Esophagus squamous epithelium (tissue), 5 donors: ENCODE measurements at places on chromosomes 7 and 10. TPM values are rescaled to one million over a fixed set of nuclear protein-coding genes. Genes with fewer than 3 reads are reported as not detected.

Gene MNX1
- total RNA-seq, result not detected

Gene FAM131B
- total RNA-seq, result 0.27 TPM

Gene SPDYE9
- total RNA-seq, result not detected

Gene BMS1
- 17.4 TPM for total RNA-seq

Gene C10orf120
- not detected for total RNA-seq

Gene PKD1L1
- 0.13 TPM for total RNA-seq

Gene GAD2
- total RNA-seq, result not detected

Gene MGMT
- 15.6 TPM for total RNA-seq

Gene GRID2IP
- not detected for total RNA-seq

Gene UNCX
- not detected for total RNA-seq

Gene CCDC172
- total RNA-seq, result not detected

Gene SLC4A2
- total RNA-seq, result 46.2 TPM

Gene CDC123
- total RNA-seq, result 37.4 TPM

Gene CHST15
- total RNA-seq, result 4.0 TPM

Gene HYAL4
- 1.3 TPM for total RNA-seq

Gene CDNF
- total RNA-seq, result not detected

Gene BHLHA15
- total RNA-seq, result 1.1 TPM

Gene TEX36
- not detected for total RNA-seq

Gene SPRN
- total RNA-seq, result not detected

Gene CCZ1
- 65.5 TPM for total RNA-seq

Gene SPDYE1
- not detected for total RNA-seq

Gene IFIT3
- total RNA-seq, result 6.7 TPM

Gene MRPL32
- 50.8 TPM for total RNA-seq

Gene PNLIPRP1
- not detected for total RNA-seq

Gene OR2A12
- not detected for total RNA-seq

Gene CALML5
- 14.5 TPM for total RNA-seq

Gene ANXA8
- total RNA-seq, result 172 TPM

Gene H2BK1
- total RNA-seq, result not detected

Gene KIF11
- 7.4 TPM for total RNA-seq

Gene CRHR2
- under 0.01 TPM for total RNA-seq

Gene NANOS1
- total RNA-seq, result 1.3 TPM

Gene ITGA8
- 3.2 TPM for total RNA-seq

Gene GPR85
- total RNA-seq, result not detected

Gene HERC4
- 24.6 TPM for total RNA-seq

Gene HGF
- total RNA-seq, result 4.4 TPM

Gene GARIN1A
- total RNA-seq, result not detected

Gene CALML3
- 402 TPM for total RNA-seq

Gene COL26A1
- not detected for total RNA-seq

Gene VIPR2
- total RNA-seq, result 2.1 TPM

Gene SMNDC1
- total RNA-seq, result 13.9 TPM

Gene CXCL12
- total RNA-seq, result 16.1 TPM

Gene PVRIG
- 0.95 TPM for total RNA-seq

Gene TEX47
- total RNA-seq, result not detected

Gene ZNF467
- total RNA-seq, result 4.4 TPM

Gene AGR2
- total RNA-seq, result 12.4 TPM

Gene CDC14C
- total RNA-seq, result not detected

Gene CYP2C8
- not detected for total RNA-seq

Gene SYT15B
- total RNA-seq, result 2.0 TPM

Gene TIAL1
- total RNA-seq, result 84.5 TPM

Gene JCAD
- total RNA-seq, result 2.9 TPM

Gene EMX2
- 0.19 TPM for total RNA-seq

Gene CYP26A1
- total RNA-seq, result not detected

Gene HSPA12A
- total RNA-seq, result 1.9 TPM

Gene NYAP1
- 1.1 TPM for total RNA-seq

Gene GALNT17
- total RNA-seq, result 22.1 TPM

Gene CTAGE6
- 1.5 TPM for total RNA-seq
